Memory B cell (primary cell): ENCODE measurements at places on chromosomes 3 and 15.
A peak's percentile ranks its signal among the peaks of the same experiment; 100 is the strongest.

GRCh38 chr15:92676561-92676960 is 21.0 kb upstream of the FAM174B start:
- no peak for DNase-seq

- no peak for DNase-seq
Measured at GRCh38 chr15:43266834-43267233, at the start of gene TGM5. Gene TGM5, minus strand, starts transcription at chr15:43266928. Its CDS starts 79 bp downstream, at chr15:43266849.

DNA sequence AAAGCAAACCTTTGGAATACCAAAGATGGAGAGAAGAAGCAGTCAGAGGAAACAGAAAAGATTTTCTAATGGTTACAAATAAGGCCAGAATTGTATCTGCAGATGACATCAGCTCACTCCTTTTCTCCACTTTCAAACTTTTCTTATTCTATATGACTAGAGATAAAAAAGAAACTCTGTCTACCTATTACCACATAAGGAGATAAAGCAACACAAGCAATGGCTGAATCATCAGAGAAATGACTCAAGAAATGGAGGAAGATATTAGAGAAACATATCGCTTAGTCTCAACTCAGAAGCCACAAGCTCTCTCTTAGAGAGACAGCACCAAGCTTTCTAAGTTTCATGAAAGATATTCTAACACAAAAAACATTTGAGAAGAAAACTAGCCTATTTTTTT is 784.0 kb downstream of the ZPLD1 start:
- DNase-seq, result no peak

DNA sequence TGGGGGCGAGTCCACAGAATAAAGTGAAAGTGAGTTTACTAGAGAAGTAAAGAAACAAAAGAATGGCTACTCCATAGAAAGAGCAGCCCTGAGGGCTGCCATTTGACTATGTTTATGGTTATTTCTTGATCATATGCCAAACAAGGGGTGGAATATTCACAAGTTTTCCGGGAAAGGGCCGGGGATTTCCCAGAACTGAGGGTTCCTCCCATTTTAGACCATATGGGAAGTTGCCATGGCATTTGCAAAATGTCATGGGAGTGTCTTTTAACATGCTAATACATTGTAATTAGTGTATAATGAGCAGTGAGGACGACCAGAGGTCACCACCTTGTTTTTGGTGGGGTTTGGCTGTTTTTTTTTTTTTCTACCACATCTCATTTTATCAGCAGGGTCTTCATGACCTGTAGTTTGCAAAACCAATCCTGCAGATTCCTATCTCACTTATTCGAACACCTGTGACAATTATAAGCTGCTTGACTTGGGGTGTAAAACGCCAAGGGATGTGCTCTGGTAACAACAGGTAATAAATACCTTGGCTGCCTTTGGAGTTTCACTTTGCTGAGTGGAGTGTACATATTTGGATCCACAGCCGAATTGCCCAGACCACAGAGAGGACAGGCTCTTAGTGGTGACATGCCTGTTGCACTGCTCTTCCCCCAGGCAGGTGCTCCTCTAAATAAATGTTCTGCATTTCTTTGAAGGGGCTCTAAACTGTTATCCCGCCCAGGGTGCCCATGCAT is 43.6 kb downstream of the C2CD4B start:
- no peak for DNase-seq

DNA sequence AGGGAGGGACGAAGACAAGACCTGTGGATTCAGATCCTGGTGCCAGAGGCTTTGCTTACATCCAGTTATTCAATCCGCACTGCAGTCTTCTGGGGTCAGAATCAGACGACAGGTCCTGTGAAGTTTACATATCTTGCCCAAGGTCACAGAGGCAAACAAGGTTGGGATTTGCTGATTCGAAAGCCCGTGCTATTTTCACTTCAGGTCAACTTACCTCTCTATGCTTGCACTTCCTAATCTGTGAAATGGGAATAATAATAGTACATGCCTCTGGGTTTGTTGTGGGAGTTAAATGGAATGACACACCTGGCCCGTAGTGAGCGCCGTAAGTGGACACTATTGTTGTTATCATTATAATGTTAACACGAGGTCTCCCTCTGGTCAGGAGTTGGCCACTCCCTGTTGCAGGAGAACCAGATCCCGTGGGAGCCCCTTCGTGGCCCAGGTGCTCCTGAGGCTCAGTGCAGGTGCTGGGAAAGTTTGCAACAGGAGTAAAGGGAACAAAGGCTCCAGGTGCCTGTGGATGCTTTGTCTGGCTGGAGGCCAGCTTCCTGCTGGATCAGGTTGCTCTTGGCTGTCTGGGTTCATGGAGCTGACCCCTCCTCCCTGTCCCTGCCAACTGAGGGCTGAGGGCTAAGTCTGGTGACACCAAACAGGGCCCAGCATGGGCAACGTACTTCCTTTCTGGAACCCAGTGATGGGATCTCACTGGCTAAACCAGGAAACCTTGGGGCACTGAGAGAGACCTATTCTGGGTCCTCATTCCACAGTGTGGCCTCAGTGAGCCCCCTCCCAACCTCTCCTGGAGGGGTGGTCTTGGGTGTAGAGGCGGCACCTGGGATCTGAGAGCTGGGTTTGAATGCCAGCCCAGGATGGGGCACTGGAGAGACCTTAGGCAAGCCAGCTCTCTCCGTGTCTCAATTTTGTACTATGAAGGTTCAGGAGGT is 40.1 kb upstream of the SEMA4B start:
- DNase-seq, result no peak

- no peak for DNase-seq
Measured at GRCh38 chr3:65466300-65466988, 572.3 kb downstream of the MAGI1 start.

GRCh38 chr3:143613226-143613625 is 235.0 kb downstream of the SLC9A9 start:
- DNase-seq, result no peak

DNA sequence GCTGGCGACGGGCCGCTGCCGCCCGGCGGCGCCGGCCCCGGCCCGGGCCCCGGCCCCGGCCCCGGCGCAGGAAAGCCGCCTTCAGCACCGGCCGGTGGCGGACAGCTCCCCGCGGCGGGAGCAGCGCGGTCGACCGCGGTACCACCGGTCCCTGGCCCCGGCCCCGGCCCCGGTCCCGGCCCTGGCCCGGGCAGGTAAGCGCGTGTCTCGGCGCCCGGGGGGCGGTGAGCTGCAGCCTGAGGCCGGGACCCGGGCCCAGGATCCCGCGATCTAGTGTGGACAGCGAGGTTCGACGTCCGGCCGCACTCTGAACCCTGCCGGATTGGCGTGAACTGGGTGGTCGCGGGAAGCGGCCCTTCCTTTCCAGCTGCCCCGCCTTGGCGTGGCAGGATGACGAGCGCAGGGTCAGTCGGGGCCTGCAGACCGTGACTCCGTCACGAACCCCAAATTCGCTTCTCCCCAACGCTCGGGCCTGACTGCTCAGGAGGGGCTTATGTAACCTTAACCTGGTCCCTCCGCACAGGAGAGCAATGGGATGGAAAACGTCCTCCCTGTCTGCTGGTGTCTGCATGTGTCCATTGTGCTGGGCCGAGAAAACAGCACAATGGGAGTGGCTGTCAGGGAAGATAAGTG is 472 bp downstream of the BSN start:
- peak; percentile 54 for DNase-seq

GRCh38 chr3:171943262-171944117 is 95.9 kb upstream of the FNDC3B start:
- no peak for DNase-seq

- DNase-seq, result no peak
Measured at GRCh38 chr3:165638034-165638433, 199.2 kb downstream of the BCHE start.

- DNase-seq, result no peak
Measured at GRCh38 chr3:62708638-62709373, 166.4 kb downstream of the CADPS start.

DNA sequence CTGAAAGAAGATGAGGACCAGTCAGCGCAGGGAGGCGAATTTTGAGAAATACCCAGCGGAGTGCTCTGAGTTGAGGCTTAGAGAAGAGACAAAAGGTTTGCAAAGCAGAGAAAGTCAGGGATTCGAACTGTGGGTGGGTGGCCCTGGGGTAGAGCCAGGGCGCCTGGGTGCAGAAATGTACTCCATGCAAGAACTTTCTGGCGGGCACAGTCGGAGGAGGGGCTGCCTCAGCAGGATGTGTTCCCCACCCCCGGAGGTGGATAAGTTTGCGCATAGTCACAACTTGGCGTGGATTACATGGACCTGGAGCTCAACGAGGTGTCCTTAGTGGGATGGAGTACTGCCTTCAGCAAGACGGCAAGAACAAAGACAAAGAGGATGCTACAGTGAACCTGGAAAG is 117.3 kb upstream of the ALDH1A3 start:
- DNase-seq, result no peak

- DNase-seq, result no peak
Measured at GRCh38 chr3:69104586-69104985, 17.8 kb downstream of the LMOD3 start.

- no peak for DNase-seq
Measured at GRCh38 chr15:88970232-88970631, 57.1 kb upstream of the MFGE8 start.

DNA sequence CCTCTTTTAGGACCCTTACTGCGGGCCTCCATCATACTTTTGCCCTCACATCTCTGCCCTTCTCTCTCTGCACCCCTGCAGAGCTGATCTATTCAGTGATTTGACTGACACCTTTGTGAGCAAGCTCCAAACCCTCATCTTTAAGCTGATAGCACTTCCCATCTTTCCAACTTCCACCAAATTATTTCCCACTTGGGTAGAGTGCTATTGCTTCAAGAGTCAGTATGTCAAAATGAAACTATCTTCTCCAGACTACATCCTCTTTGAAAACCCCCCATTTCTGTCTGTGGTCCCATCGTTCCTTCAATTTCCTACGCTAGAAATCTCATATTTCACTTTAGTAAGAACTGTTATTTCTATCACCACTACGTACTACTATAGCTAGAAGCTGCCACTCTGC is 19.7 kb downstream of the ZWILCH start:
- DNase-seq, result no peak

DNA sequence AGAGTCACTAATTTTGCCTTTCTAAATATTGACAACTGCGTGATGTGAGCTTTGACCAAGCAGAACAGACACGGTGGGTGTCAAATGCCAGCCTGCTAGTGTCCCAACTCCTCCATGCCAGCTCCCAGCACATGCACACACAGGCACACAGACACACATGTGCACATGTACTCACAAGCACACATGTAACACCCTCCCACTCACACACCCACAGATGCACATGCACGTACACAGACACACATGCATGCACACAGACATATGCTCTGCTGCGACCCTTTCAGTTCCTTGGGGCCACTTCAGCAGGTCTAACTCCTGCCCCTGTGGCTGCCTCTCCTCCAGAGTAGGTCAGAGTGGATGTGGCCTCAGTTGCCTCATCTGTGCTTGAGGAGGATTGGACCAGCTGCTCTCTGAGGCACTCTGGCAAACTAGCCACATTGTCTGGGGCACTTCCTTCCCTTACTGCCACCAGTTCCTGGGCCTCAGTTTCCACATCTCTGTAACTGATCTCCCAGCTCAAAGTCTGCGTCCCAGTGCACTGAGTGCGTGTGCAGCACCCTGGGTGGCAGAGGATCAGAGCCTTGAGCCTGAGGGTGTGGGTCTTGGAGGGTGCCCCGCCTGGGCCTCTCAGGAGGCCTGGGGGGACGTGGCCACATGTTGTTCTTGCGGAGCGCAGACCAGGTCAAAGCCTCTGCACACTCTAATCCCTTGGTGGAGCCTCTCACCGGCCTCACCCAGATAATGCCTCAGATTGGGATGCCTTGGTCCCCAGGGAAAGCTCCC is 55.0 kb upstream of the PRR23E start:
- DNase-seq, result no peak
